ENCODE measurements at places on chromosomes 11 and 22.

- DNase-seq: no peak
Measured at GRCh38 chr22:49042877-49043859, 784.5 kb downstream of the BRD1 start.

DNA sequence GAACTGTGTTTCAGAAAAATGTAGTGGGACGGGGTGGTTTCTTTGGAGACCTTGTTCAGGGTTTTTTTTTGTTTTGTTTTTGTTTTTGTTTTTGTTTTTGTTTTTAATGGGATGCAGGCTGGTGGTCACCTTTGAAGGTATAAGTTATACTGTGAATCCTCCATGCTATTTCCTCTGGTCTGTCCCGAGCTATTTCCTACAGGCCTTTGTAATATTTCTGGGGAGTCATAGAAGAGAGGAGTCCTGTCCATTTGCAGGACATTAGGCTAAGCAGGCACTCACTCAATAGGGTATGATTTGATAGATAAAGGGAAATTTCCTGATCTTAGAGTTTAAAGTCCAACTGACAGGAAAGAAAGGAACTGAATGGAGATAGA, 78.0 kb downstream of the TRAF6 start:
- no peak for DNase-seq

DNA sequence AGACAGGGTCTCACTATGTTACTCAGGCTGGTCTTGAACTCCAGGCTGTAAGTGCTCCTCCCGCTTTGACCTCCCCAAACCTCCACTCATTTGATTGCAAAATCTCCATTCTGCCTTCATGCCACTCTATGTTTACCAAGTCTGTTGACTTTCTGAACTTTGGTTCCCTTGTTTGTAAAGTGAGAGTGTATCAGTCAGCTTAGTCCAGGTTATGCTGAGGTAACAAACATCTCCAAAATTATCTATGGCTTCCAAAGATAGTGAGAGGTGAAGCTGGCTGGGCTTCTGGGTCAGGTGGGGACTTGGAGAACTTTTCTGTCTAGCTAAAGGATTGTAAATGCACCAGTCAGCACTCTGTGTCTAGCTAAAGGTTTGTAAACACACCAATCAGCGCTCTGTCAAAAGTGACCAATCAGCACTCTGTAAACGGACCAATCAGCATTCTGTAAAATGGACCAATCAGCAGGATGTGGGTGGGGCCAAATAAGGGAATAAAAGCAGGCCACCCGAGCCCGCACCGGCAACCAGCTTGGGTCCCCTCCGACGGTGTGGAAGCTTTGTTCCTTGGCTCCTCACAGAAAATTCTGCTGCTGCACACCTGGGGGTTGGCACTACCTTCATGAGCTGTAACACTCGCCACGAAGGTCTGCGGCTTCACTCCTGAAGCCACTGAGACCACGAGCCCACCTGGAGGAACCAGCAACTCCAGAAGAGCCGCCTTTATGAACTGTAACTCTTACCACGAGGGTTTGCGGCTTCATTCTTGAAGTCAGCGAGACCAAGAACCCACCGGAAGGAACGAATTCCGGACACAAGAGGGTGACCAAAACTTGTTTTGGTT, 109.3 kb downstream of the MIAT start:
- DNase-seq: no peak

- DNase-seq: no peak
Measured at GRCh38 chr11:33350287-33350686, 93.1 kb downstream of the HIPK3 start.

DNA sequence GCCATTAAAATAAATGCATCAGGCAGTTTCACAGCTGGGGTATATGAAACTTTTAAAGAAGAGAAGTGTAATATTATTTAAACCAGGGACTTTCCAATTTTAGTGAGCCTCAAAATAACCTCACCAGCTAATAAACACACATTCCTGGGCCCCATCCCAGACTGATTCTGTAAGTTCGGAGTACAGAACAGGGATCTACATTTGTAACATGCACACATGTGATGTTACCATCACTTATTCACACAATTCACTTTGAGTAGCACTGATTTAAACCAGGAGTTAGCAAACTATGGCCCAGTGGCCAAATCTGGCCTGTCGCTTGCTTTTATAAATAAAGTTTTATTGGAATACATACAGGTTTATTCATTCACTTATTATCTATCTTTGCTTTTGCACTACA, 62.0 kb downstream of the STK33 start:
- no peak for DNase-seq

DNA sequence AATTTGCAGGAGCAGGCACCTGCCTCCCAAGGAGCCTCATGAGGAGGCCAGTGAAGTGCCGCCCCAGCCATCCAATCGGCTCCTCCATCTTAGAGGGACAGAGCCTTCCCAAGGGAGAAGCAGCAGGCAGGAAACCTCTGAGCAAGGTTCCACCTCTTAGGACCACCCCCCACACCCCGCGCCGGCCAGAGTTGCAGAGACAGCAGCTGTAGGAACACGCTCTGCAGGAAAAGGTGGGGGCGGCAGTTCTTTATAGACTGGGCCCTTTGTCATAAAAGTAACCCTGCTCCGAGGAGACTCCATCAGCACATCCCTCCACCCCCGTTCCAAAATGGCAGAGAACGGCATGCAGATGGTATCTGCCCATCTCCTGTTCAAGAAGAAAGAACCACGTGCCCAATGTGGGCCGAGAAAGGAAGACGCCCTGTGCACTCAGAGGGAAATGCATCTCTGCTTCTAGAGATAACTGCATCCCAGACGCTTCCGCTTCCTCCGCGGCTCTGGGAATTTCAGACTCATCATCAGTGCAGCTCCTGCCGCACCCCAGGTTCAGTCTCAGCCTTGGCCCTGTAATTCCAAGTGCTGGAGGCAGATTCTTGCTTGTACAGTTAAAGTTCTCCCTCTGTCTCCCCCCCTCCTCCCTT, 98.5 kb downstream of the SPATA19 start:
- no peak for DNase-seq
